ENCODE measurements at places on chromosomes 2 and 18.

GRCh38 chr2:237120916-237121315 is 35.2 kb downstream of the COPS8 start:
- DNase-seq = no peak

- peak; percentile 45 for DNase-seq
Measured at GRCh38 chr2:215619022-215619958, 183.4 kb upstream of the FN1 start.

DNA sequence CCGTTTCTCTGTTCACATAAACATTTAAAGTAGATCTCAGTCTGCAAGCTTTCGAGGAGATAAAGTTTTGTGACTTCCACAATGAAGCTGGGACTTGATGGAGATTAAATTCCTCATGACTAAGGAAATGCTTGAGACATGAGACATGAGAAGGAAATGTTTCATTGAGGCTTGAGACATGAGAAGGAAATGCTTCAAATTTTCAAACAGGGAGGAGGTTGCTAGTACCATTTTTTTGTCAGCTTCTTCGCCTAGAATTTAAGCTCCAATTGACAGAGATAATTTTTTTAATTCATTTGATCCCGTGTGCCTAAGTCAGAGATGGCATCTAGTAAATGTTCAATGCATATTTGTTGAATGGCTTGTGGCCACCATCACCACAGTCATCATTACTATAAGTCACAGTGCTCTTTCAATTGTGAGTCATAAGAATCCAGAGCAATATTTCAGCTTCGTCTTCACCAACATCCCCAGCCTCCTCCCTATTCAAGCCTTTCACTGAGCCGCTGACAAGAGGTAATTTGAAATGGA is 543 bp upstream of the MARCHF4 start:
- DNase-seq = peak; percentile 74

DNA sequence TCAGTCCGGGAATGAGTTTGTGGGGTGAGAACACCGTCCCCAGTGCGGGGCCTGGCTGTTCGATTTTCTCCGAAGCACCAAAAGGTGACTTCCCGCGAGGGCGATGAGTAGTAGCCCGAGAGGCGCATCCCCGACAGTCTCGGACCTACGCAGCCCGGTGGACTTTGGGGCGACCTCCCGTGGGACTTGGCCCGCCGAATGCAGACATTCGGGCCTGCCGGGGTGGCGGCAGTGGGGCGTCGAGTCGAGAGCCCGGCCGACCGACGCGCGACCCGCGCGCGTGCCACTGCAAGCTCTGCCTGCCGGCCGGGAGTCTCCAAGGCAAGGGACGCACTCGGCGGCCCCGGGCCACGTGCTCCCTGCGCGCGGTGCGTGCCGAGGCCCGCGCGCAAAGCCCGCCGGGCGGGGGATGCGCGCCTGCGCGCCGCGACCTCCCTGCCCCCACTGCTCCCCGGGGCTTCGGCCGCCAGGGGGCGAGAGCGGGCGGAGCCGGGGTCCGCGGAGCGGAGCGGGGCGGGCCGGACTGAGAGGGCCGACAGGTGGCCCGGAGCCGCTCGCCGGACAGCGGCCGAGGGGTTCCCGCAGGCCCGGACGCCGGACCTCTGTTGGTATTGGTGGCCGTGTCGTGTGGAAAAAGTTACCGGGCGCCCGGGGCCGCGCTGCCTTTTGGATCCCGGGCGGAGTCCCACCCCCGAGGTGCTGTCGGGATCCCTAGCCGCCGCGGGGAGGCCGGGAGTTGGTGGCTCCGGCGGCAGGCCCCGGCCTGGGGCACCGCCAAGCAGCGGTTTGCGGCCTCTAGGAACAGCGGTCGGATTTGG is 1.9 kb downstream of the PTMA start:
- DNase-seq = peak; percentile 94

- peak; percentile 43 for DNase-seq
Measured at GRCh38 chr2:164073101-164074074, 337.6 kb upstream of the FIGN start.

DNA sequence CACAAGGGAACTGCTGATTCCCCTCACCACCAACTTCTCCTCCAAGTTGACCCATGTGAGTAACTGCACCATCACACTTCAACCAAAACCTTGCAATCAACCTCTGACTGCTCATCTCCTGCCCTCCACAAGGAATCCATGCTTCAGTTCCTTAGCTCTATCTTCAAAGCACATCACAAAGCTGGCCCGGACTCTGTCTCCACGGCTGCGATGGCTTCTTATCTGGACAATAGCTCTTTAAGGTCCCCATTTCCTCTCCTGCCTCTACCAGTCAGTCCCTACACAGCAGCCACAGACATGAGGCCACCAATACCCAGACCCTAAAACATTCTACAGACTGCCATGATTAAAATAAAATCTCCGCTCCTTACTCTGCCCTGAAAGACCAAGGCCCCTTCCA is 25.7 kb downstream of the MBOAT2 start:
- DNase-seq = no peak

- DNase-seq = no peak
Measured at GRCh38 chr2:203534621-203535077, 452 bp downstream of the RAPH1 start.
